ENCODE measurements at places on chromosomes 16 and 17.

- no peak for DNase-seq
Observed at GRCh38 chr17:82301916-82302567, 15.4 kb downstream of the CD7 start.

DNA sequence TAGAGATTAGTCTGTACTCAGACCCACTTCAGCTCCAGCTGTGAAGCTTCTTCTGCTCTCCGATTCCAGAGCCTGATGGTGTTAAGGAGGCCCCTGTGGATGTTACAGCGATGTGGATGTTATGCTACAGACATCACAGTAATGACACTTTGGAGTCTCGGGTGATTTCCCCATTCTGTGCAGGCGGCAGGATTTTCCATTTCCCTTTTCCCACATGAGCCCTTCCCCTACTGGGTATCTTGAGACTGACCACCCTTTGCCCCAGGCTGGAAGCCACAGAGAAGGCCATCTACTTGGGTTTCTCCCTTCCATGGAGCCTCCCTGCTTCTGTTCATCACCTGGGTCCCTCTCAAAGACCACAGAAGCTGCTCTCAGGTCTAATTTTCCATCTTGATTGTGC lies 78.3 kb downstream of the KCNJ12 start:
- no peak for DNase-seq

- DNase-seq: peak; percentile 34
Observed at GRCh38 chr17:83080858-83081683, 1.7 kb downstream of the METRNL start.

- DNase-seq: no peak
Observed at GRCh38 chr16:12272264-12272663, 295.7 kb downstream of the SNX29 start.

DNA sequence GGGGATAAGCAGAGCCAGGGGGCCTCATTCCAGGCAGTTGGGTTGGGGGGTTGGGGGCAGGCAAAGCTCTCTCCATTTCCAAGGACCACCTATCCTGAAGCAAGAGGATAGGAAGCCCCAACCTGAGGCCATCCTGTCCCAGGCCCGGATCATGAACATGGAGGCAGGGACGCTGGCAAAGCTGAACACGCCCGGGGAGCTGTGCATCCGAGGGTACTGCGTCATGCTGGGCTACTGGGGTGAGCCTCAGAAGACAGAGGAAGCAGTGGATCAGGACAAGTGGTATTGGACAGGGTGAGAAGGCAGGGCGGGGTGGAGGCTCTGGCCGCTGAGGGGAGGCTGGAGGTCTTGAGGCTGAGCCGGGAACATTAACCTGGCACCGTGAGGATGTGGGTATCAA lies 3.6 kb upstream of the CHAD start:
- no peak for DNase-seq

DNA sequence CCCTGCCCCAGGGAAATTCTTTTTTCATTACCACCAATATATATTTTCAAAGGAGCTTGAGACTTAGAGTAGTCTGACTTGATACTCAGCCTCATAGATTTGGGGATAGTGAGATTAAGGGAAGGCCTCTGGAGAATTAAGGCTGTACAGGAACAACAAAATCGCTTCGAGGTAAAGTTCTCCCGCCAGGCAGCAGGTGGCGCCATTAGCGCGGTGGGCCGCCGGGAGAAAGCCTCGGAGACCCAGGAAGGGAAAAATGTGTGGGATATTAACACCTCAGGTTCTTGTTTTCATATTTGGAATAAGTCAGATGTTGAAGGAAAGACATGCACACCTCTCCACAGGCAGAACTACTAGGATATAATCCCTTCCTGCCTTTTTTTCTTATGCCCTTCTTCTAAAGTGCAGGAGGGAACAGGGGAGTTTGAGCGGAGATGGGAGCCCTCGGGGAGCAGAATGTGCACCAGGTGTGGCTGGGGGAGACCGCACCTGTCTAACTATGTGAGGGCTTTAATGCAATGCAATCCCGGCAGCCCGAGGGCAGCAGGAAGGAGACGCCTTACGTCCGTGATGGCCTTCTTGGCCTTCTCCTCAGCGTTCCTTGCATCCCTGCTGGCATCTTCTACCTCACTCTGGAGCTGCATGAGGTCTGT lies 25.9 kb downstream of the MYH3 start:
- DNase-seq: no peak

DNA sequence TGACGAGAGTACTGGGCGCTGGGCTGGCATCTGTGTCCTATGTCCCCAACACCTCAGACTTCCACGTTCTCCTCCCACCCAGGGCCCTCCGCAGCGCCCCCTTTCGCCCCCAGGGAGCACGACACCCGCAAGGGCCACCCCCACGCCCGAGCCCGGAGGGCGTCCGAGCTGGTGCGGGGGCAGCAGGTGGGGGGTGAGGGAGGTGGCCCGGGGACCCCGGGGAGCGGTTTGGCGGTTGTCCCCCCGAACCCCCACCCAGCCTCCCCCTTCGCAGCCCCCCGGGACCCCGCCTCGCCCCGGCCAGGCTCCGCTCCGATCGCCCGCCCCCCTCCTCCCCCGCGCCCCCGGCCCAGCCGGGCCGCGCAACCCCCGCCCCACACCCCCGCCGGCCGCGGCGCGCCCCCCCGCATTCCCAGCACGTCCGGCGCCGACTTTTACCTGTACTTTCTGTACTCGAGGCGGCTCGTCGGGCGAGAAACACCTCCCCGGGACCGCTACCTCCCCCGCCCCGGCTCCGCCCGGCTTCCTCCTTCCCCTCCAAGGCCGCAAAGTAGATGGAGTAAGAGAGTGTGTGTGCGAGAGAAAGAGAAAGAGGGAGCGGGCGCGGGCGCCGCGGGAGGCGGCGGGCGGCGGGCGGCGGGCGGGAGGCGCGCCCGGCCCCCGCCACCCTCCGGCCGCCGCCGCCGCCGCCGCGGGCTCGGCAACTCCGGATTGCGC lies 901 bp downstream of the CDYL2 start:
- DNase-seq: no peak

DNA sequence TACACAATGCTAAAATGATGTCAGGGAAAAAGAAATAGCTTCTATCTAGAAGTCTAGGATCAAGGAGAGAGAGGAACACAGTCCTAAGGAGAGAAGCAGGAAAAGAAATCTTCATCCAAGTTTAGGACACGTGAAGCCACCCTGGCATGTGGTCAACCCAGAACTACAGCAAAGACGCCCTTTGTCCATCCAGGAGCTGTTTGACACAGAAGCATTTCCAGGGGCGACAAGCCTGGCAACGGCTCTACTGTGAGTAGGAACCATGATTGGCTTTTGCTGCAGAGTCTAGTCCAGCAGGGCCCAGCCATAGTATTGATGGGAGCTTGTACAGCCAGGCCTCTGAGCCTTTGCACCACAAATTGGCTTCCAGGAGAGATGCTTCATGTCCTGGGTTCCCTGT lies 185.4 kb upstream of the RPL38 start:
- no peak for DNase-seq

- no peak for DNase-seq
Observed at GRCh38 chr16:87528690-87529579, 36.1 kb upstream of the ZCCHC14 start.

GRCh38 chr16:77223184-77223583 lies 24.0 kb downstream of the SYCE1L start:
- DNase-seq: no peak

GRCh38 chr17:50192618-50193291 lies 8.7 kb downstream of the COL1A1 start:
- no peak for DNase-seq

DNA sequence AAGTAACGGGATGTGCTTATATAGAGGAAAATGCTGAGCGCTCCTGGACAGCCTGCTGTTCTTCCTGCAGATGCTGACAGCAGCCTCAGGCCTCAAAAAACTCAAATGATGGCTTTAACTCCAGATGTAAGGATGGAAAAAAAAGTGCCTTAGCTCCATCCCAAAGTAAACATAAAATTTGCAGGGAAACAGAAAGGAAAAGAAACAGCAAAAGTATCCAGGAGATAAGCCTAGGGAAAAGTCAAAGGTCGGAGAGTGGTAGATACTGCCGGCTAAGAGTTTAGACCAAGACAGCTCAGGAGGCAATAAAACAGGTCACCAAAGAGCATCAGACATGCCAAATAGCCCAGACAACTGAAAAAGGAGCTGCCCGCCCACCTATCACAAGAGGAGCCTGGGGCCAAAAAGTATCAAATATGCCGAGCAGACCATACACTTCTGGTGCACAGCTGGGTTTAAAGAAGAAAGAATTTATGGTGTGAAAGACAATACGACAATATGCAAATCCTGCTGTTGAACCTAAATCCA lies 6.9 kb downstream of the KRT31 start:
- no peak for DNase-seq

- DNase-seq: no peak
Observed at GRCh38 chr16:60642956-60643355, 1393.3 kb downstream of the CDH8 start.

DNA sequence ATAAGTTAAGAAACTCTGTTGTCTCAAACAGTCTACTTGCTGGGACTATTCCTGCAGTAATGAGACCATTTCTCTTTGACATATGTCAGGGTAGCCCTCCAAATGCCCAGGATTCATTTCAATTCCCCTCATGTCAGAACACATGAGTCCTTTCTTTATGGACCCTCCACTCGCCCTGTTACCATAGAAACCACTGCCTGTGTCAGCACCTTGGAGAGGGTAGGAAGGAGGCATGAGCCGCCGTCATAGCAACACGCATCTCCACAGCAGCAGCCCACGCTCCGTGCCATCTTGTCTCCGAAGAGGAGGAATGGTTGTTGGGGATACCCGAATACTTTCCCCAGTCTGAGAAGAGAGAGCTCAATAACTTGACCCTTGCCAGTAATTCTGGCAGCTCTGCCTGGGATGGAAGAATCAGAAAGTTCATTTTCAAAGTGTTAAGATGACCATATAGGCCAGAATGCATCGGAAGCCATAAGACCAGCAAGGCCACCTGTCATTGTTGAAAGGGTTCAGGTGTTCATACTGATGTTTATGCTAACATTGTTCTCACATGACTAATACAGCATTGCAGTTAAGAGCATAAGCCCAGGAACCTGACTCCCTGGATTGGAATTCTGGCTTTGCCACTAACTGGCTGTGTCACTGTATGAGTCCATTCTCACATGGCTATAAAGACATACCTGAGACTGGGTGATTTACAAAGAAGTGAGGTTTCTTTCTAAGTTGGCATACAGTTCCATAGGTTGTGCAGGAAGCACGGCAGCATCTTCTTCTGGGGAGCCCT lies 141.3 kb downstream of the ABCC12 start:
- DNase-seq: no peak

GRCh38 chr16:49472598-49472997 lies 99.0 kb downstream of the C16orf78 start:
- no peak for DNase-seq

- no peak for DNase-seq
Observed at GRCh38 chr17:50527155-50527762, 5.3 kb upstream of the EPN3 start.

- no peak for DNase-seq
Observed at GRCh38 chr17:1082579-1082978, 85.7 kb downstream of the TIMM22 start.

GRCh38 chr16:27772093-27772825 lies 222.3 kb downstream of the KATNIP start:
- DNase-seq: no peak

GRCh38 chr17:14779241-14779640 lies 478.4 kb downstream of the HS3ST3B1 start:
- no peak for DNase-seq

GRCh38 chr17:49570540-49571242 lies 5.0 kb upstream of the NXPH3 start:
- no peak for DNase-seq

DNA sequence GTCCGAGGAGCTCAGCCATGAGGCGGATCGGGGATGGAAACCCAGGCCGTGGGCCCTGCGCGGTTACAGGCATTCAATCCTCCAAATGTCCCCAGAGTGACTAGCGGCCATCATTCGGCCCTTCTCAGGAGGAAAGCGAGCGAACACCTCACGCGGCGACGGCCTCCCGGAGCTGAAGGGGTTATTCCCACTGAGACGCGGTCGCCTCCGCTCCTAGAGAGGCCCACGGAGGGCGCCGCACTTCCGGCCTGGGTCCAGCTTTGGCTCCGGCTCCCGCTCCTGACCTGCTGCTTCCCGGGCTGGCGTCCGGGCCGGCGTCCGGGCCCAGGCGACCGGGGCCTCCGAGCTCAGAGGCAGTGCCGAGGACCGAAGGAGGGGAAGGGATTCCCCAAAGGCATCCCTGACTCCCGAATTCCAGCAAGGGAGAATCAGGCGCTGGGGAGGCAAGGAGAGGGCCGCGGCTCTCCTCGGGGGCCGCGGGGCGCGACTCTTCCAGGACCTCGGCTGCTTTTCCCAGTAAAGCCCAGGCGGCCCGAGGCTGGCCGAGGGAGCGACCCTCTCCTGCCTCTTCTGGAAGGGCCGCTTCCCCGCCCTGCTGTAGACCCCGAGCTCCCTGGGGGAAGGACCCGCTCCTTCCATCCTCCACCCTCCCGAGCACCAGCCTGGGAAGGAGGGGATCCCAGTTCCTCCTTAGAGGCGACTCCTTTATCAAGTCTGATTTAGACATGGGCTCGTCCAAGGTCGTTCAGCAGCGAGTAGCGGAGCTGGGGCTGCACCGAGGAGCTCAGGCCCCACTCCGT lies 18.6 kb upstream of the ZNF629 start:
- peak; percentile 19 for DNase-seq

DNA sequence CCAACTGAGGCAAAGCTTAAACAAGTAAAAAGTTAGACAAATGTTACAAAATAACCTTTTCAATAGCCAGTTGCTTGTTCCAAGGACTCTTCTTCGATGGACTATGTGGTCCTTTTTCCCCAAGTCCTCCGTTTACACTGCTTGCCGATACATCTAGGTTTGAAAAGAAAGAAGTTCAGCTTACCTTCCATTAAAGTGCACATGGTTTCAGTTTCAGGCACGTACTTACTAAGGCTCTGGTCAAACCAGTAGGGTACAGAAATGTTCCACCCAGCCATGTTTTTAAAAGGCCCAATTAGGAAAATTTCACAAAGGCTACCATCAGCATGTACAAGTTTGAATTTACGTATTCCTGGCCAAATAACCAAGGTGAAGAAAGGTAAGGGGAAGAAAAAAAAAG lies 2.1 kb downstream of the SRSF2 start:
- no peak for DNase-seq
